ENCODE measurements at places on chromosomes 2 and 18.

DNA sequence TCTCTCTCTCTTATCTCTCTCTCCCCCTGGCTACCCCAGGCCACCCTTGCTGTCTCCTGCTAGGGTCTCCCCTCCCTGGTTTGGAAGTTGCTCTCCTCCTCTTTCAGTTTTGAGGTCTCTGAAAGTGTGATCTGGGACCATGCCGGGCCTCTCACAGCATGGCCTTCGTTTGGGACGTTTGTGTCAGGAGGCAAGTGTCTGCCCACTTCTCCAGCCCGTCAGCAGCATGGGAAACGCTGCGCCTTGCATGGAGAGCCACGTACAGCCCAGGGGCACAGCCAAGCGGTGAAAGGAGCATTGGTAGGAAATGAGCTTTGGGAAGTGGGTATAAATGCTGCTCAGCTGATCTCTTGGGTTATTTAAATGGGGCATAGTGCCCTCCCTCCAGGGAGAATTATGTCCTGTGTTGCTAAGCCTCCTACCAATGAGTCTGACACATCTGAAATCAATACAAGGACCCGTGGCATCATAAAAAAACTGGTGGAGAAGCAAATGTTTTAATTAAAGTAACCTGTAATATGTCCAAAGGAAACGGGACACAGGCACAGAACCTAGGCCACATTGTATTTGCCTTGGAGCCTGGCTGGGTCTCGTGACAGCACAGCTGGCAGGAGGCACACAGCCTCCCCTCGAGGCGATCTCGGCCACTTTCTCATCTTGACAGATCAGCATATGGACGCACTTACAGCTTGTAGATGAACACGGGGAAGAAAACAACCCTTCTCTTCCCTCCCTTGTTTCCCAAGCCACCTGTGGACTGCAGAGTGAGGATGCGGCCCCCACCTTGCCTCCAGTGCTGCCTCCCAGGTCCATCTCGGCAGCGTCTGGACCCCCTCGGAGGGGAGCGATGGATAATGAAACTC is 72.7 kb downstream of the SH3RF3 start:
- DNase-seq, result no peak

DNA sequence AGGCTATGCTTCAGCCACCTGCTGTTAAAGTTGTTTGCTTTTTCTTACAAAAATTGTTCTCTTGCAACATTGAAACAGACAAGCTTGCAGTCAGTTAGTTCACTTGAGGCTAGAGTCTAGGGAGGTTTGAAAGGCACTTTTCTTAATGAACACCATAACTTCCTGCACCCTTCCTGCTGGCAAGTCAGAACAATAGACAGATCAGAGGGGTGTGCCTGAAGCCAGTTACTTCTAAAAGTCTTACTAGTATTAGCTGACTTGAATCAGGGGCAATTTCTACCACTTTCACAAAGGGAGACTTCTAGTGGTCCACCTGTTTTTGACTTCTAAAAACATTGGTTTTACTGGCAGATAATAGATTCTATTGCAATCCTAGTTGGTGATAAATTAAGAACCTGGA is 367.4 kb upstream of the CDH20 start:
- DNase-seq, result no peak

DNA sequence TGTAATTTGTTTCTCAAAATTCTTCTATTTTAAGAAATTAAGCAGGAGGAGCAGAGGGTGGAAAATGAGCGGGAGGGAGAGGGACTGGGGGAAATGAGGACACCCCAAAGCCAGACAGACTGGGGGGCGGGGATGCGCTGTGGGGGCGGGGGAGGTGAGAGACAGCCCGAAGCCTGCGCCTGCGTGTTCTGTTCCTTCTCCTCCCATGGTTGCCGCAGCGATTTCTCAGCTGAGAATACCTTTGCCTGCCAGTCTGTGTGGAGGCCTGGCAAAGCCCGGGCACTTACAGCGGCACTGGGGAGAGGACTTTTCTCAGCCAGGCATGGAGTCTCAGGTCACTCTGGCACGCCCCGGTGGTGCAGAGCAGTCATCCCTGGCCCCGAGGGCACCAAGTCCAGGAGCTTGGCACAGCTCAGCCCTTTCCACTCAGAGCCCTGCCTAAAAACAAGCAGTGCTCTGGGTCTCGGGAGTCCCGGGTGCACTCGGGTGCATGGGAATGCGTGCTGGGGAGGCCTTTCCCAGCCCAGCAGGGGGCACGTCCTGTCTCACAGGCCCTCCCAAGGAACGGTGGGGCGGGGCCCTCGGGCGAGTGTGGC is 289.3 kb upstream of the HS6ST1 start:
- DNase-seq, result no peak

DNA sequence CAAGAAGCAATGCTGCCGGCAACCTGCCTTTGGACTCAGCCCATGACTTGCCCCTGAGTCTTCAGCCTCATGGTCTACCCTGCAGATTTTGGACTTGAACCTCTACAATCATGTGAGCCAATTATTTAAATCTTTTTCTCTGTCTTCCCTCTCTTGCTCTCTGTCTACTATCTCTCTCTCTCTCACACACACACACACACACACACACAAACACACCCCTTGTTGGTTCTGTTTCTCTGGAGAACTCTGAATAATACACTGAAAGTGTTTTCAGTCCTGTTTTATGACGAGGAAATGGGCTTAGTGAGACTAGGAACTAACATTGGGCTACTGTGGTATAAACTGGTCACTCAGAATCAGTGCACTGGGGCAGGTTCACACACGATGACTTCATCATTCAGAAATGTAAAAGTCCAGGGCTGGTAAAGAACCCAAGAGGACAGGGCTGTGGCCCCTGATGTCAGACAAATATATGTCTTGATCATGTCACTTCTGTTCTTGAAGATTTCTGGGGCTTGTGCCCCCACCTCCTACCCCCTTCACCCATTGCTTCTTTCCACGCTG is 266.1 kb upstream of the SIX2 start:
- DNase-seq, result no peak

- DNase-seq, result no peak
Measured at GRCh38 chr2:212494418-212495020, 44.1 kb downstream of the ERBB4 start.

DNA sequence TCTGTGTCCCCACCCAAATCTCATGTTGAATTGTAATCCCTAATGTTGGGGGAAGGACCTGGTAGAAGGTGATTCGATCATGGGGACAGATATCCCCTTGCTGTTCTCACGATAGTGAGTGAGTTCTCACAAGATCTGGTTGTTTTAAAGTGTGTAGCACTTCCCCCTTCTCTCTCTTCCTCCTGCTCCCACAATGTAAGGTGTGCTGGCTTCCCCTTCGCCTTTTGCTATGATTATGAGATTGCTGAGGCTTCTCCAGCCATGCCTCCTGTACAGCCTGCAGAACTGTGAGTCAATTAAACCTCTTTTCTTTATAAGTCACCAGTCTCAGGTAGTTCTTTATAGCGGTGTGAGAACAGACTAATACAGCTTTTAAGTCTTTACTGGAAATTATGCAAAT is 193.3 kb upstream of the RBBP8 start:
- DNase-seq, result no peak

GRCh38 chr2:128289439-128289838 is 29.2 kb downstream of the HS6ST1 start:
- no peak for DNase-seq

GRCh38 chr18:62643181-62643580 is 72.2 kb upstream of the PHLPP1 start:
- DNase-seq, result no peak

GRCh38 chr2:222179592-222179991 is 119.2 kb downstream of the PAX3 start:
- no peak for DNase-seq

- no peak for DNase-seq
Measured at GRCh38 chr18:877238-877637, 27.4 kb upstream of the ADCYAP1 start.
